Activated naive CD8-positive, alpha-beta T cell treated with anti-CD3 and anti-CD28 coated beads, Interleukin-2, amount 10 ng/mL, durations not matched to agents 7 days and 5 days (primary cell): ENCODE measurements at places on chromosomes 3 and 15. TPM values are rescaled to one million over a fixed set of nuclear protein-coding genes. Genes with fewer than 3 reads are reported as not detected.

- DNase-seq: no peak
These were observed 2.1 kb upstream of the RAP2B start for GRCh38 chr3:153159771-153160397.

DCLK3 gene
- not detected for total RNA-seq

KCNMB3 gene
- total RNA-seq: 1.9 TPM

- DNase-seq: peak; percentile 45
These were observed 565 bp downstream of the MANF start for GRCh38 chr3:51385621-51386091.

GRCh38 chr15:48577469-48577868, 68.0 kb downstream of the FBN1 start:
- DNase-seq: no peak

GRCh38 chr3:13537909-13538296, 11.0 kb upstream of the FBLN2 start:
- no peak for DNase-seq
